ENCODE measurements at places on chromosomes 5 and 9.

DNA sequence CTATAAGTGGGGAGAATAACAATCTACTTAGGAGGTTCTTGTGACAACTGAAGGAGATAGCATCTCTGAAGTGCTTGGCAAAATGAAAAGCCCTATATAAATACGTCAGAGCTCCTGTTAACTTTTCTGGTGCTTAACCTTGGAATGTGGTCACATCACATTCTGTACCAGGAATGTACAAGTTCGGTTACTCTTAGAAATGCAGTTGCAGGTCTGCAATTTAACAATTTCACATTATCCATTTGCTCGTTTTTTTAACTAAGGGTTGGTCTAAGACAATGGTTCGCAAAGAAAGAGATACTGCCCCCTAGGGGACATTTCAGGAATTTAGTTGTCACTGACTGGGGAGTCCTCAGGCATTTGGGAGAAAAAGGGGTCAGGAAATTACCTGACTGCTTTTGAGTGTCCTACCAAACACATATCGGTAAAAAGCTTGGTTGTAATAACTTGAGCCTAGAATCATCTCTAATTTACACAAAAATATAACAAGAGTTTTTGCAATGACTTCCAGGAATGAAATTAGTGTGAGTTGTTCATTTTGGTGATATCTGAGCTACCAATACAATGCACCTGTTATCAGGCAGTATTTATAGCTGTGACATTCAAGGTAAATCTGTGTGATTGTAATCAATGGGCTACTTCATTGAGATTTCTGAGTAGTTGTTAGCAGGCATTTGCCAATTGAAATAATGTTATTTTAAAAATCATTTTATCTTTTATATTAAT is 5.4 kb upstream of the HBEGF start:
- DNase-seq, result peak; percentile 76

- no peak for DNase-seq
Observed at GRCh38 chr9:11319538-11319937, 706.7 kb upstream of the PTPRD start.

GRCh38 chr9:128528445-128529160 is 23.8 kb upstream of the SPTAN1 start:
- no peak for DNase-seq

- peak; percentile 65 for DNase-seq
Observed at GRCh38 chr5:56829137-56829908, 14.0 kb downstream of the MAP3K1 start.

GRCh38 chr5:67887748-67888161 is 327.8 kb upstream of the PIK3R1 start:
- no peak for DNase-seq

GRCh38 chr5:178427576-178428197 is 162.5 kb downstream of the COL23A1 start:
- DNase-seq, result no peak

DNA sequence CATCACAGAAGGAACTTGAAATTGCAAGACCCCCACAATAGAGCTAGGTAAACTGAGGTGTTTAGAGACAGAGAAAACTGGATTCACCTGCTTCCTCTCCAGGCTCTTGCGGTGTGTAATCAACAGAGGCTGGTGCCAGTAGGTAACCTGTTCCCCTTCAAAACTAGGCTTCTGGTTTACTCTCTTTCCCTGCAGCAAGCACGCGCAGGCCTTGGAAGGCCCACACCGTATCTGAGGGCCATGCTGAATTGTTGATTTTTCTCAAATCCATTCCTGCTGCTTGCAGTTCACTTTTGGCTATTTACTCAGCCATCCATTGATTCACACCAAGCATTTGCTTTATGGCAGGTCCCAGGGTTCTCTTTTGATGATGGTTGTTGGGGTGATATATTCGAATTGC is 667 bp upstream of the FRRS1L start:
- DNase-seq, result no peak

- DNase-seq, result no peak
Observed at GRCh38 chr9:7145361-7146069, 387.7 kb downstream of the KDM4C start.

GRCh38 chr5:132962429-132963021 is 909 bp downstream of the AFF4 start:
- peak; percentile 24 for DNase-seq

DNA sequence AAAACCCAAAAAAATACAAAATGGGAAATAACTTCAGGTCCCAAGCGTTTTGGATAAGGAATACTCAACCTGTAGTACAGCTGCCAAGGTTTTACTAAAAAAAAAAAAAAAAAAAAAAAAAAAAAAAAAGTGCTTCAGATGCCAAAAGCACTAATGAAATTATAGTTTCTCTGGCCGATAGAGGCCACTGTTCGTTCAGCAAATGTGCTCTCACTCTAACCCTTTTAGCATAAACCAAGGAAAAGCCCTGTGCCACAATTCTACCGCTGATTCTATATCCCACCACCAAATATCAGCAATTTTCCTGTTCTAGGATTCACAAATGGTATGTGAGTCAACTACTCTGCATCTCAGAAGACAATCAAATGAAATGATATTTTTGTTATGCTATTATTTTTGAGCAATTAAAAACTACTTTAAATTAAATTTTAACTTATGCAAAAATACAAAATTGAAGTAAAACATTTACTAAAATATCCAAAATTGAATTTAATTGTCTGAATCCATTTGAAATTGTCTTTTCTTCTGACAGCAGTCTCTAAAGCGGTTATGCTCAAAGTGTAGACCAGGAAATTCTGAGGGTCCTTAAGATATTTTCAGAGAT is 79.8 kb downstream of the RICTOR start:
- DNase-seq, result peak; percentile 8

DNA sequence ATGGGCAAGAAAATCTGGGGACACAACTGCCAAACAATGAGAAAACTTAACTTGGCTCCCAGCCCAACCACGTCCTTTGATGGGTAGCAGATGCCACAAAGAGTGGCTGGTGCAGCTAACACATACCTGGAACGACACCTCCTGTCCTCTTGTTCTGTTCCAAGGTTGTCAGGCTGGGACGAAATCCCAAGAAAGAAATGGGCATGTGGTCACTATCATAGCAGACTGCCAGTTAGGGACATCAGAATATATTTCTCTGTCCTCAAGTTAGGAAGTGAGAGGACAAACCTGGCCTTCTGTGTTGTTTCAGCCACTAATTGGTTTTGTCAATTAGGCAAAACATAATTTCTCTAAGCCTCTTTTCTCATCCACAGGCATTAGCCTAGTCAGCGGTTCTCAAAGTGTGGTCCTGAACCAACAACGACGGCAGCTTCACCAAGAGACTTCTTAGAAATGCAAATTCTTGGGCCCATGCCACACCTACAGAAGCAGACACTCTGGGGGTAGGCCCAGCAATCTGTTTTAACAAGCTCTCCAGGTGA is 63.4 kb downstream of the RAPGEF1 start:
- DNase-seq, result peak; percentile 67

DNA sequence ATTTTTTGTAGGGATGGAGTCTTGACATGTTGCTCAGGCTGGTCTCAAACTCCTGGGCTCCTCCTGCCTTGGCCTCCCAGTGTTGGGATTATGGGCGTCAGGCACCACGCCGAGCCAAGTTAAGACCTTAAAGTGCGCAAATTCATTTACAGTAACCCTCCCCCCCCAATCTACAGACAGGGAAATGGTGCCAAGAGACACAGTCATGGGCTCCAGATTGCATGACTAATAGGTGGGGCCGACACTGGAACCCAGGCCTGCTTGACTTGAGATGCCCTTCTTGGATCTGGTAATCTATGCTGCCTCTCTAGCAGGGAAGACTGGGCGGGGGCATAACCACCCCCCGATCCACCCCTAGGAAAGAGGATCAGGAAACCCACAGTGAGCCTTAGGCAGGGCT is 19.5 kb downstream of the TTF1 start:
- DNase-seq, result no peak

- no peak for DNase-seq
Observed at GRCh38 chr9:115121181-115121580, 3.2 kb upstream of the TNC start.

DNA sequence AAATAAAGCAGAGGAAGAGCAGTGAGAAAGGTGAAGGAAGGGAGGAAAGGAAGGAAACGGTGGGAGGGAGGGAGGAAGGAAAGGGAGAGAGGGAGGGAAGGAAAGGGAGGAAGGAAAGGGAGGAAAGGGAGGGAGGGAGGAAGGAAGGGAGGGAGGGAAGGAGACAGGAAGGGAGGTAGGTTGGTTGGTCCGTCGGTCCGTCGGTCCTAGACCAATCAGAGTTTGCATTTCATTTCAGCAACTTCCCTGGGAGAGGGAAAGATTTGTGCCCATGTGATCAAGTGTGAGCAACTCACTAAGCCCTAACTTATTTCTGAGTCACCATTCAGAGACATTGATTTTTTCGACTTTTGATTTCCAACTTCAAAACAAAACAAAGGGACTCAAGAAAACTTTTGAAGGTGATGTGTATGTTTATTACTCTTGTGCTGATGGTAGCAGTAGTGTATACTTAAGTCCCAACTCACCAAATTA is 18.8 kb downstream of the NANS start:
- DNase-seq, result no peak

DNA sequence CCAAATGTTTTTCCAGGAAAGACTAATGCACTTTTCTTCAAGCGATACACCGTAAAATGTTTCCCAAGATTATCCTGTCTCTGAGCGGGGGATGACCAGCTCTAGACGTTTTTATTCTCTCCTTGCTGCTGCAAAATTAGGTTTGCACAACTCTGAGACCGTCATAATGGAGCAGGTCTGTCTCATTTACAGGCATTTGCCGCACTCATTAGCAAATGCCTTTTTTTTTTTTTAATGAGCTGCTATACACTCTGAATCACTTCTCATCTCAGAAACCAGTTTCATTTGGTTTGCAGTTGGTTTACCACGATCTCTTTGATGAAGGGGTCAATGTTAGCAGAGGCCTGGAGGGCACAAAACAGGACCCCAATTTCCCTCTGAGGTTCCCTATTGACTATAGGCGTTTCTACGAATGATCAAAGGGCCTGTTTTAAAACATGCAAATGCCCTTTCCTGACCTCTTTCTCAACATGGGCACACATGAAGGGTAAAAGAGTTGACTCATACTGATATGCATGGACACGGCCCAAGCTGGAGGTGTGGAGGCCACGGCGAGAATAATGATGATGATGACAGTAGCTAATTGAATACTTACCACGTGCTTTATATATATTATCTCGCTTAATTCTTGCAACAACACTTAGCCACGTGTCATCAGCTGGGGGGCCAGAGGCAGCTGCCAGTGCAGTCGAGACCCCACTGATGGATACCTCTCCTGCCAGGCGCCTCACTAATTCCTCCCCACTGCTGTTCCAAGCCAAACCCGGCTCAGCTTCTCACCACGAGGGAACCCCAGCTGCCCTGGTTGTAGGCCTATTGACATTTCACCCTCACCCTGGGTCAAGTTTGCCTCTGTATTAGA is 89.9 kb upstream of the PTCH1 start:
- DNase-seq, result no peak

DNA sequence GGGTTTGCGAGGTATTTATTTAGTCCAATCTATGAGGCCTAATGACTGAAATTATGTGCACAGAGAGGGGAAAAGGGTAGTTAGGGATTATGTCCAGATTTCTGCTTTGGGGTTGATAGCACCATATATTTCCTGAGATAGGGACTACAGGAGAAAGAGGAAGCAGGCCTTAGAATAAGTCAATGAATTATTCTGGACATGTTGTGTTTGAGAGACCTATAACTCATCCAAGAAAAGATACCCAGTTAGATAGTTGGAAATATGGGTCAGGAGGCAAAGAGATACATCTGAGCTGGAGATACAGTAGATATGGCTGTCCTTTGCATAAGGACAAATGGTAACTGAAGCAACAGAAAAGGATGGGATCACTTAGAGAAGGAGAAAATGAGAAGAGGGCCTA is 53.1 kb downstream of the NR3C1 start:
- DNase-seq, result no peak

- DNase-seq, result no peak
Observed at GRCh38 chr5:112576298-112576925, 157.3 kb upstream of the EPB41L4A start.

DNA sequence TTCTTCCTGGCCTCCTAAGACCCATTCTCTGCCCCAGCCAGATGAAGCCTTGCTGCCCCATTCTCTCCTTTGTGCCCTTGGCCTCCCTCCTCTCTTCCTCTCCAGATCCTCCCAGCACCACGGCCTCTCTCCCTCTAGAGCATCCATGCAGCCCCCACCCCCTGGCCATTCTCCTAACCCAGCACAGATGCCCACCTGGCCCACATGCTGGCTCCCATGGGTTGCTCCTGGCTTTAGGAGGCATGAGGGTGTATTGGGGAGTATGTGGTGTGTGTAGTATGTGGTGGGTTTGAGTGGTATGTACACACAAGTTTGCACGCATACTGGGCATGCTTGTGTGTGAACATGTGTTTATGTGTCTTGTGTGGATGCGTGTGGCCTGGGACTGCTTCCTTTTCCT is 47.1 kb downstream of the FOXI1 start:
- no peak for DNase-seq

GRCh38 chr9:126411948-126412284 is 85.3 kb downstream of the MVB12B start:
- DNase-seq, result no peak

DNA sequence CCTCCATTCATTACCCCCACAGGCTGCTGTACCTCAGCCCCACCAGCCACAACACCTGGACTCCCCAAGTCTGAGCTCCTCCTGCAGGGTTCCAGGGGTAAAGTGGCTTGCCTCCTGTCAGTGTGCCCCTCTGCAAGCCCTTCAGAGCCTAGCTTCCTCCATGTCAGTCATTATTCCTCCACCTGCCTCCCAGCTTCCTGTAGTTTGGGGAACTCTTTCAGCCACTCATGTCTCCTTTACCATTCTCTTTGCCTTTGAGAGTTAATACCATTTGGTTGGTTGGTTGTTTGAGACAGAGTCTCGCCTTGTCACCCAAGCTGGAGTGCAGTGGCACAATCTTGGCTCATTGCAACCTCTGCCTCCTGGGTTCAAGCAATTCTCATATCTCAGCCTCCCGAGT is 36.2 kb downstream of the IRF1 start:
- no peak for DNase-seq

- DNase-seq, result no peak
Observed at GRCh38 chr9:22214021-22214420, 204.9 kb upstream of the CDKN2B start.

DNA sequence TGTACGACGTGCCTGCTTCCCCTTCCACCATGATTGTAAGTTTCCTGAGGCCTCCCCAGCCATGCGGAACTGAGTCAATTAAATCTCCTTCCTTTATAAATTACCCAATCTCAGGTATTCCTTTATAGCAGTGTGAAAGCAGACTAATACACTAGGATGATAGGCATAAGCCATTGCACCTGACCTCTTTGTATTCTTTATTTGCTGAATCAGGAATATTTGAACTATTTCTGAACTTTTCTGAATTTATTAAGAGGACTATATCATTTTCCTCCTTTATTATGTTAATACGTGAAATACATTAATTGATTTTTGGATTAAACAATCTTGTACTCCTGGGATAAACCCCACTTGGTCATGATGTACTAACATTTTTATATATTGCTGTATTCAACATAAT is 28.2 kb upstream of the NR4A3 start:
- DNase-seq, result no peak

Data from central memory CD4-positive, alpha-beta T cell (primary cell).